Left ventricle myocardium inferior (tissue), 1 donor: ENCODE measurements at places on chromosomes 11 and 22.

DNA sequence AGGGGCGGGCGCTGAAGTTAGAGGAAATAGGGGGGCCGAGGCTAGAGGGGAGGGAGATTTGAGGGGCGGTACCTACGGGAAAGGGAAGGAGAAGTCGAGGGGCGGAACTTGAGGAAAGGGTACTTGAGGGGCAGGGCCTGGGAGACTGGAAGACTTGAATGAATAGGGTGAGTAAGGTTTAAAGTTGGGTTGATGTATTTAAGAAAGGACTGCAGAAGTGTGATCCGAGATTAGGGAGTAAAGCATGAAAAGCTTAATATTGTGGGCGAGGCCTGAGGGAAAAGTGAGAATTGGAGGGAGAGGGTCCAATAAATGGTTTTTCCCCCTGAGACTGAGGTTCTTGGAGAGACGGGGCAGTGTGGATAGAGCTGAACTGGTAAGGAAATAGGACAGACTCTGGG lies 723 bp downstream of the HSCB start:
- DNase-seq, result no peak

DNA sequence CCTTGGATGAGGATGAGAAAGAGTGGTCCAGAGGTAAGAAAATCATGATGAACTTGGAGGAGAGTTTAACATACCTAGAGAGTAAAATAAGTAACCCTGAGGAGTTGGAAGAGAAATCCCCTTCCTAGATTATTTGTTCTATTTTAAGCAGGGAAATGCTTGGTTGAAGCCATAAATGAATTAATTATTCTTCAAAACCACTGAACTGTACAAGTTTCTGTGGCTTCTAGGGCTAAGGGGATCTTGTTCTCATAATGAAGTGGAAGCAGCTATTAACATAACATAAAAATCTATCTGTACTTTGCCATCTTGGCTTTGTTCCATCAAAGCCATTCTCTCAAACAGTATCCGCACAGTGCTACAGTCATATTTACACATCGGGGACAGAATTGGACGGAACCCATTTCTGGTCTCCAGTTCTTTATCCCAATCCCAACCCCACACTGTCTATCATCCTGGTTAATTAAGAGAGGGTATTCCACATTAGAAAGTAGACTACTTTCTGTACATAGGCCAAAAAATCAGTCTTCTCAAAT lies 14.5 kb upstream of the ARHGAP42 start:
- no peak for DNase-seq

GRCh38 chr11:89147229-89147628 lies 30.4 kb upstream of the TYR start:
- DNase-seq, result no peak

DNA sequence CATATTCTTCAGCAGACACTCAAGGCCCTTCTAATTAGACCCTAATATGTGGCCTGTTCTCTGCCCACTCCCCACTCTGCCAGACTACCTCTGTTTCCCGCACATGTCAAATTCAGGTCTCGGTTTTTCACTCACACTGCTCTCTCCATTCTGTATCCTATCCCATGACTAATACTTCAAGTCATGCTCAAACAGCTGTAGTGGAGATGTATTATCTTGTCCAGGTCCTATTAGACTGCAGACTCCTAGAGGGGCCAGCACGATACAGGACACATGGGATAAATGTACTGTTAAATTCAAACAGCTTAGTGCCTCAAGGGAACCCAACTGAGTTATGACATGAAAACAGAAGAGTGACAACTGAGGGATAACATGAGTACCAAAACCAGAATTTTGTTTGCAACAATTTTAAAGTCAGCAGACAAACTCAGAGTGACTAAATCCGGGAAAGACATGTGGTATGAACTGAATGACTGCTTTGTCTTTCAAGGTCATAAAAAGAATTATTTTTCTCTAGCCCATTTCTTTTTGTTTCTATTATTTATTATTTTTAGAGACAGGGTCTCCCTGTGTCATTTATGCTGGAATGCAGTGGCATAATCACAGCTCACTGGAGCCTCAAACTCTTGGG lies 20.5 kb downstream of the ATP6V1E1 start:
- no peak for DNase-seq

DNA sequence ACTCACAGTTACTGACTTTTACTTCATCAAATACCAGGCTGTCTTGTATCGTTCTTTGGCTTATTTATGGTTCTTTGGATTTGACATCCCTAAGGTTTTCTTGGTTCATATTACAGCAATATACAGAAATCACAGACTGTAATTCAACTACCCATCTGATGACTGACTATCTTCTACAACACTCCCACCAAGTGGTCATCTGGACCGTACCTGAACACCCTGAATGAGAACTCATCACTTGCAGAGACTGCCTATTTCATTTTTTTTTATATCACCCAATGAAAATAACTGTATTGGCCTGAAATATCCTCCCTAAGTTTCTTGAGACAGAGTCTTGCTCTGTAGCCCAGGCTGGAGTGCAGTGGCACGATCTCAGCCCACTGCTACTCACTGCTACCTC lies 9.5 kb upstream of the UPB1 start:
- DNase-seq, result no peak

- peak; percentile 64 for DNase-seq
These were observed 1.8 kb upstream of the RAB3IL1 start for GRCh38 chr11:61918938-61919704.

- peak; percentile 58 for DNase-seq
These were observed 51.0 kb upstream of the CSNK2A3 start for GRCh38 chr11:11403763-11404725.

GRCh38 chr22:44278243-44279068 lies 34.3 kb downstream of the SHISAL1 start:
- no peak for DNase-seq

- no peak for DNase-seq
These were observed 40.9 kb upstream of the BLID start for GRCh38 chr11:122156940-122157382.

DNA sequence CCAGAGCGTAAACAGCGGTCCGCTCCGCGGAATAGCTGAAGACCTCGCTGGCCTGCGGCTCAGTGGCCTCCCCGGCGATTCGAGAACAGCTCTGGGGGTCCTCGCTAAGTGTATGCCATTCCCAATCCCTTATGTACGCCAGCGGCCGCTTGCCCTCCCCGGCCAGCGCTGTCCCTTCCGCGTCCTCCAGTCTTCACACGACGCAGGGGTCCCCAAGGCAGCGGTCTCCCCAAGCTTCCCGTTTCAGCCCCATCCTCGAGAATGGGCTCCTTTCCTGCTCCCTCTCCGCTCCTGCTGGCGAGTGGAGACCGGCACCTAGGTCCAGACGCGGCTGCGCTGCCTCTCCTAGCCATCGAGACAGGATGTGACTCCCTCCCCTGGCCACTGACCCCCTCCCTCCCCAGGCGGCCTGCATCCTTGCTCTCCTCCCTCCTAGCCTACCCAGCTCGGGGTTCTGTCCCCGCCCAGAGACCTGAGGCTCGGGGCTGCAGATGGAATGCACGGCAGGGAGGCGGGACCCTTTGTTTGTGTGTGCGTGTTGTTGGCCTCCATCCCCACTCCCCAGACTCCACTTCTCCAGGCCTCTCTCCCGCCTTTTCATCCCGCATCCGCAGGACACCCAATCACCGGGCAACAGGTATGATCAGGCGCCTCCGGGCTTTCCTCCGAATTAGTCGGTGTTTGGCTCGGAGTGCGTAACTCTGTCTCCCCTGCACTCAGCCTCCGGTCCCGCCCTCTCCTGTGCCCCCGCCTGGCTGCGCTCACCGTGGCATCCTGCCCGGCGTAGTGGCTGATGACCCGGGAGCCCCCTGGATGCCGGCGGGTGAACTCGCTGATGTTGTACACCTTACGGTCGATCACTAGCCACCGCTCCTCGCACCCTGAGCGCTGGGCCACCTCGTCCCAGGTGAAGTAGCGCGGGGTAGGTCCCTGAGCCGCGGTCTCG lies 740 bp downstream of the FADS1 start:
- DNase-seq, result peak; percentile 73
